Effector memory CD8-positive, alpha-beta T cell (primary cell): ENCODE measurements at places on chromosomes 1 and 21.

GRCh38 chr1:59229138-59229537, 67.8 kb upstream of the FGGY start:
- no peak for DNase-seq

- no peak for DNase-seq
Measured at GRCh38 chr1:203271962-203272632, 33.2 kb upstream of the BTG2 start.

GRCh38 chr1:206843626-206844025, 21.8 kb upstream of the IL20 start:
- DNase-seq, result no peak

DNA sequence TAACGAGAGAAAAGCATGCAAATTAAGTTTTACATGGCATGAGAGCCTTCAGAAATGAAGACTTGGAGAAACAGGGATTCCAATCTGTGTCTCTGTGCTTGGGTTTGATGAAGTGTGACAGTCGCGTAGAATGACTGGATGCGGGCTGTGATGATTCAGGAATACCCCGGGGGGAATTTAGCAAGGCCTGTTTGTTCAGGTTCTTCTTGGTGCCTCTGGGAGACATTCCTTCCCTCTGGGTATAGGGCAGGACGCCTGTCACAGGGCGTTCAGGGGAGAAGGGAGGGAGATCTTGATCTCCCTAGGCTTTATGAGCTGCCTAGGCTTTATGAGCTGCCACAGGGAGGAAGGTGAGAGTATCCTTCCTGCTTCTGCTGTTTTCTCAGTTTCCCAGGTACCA, 36.6 kb downstream of the DOP1B start:
- no peak for DNase-seq

GRCh38 chr1:36458910-36459309, 5.3 kb downstream of the MRPS15 start:
- DNase-seq, result no peak

DNA sequence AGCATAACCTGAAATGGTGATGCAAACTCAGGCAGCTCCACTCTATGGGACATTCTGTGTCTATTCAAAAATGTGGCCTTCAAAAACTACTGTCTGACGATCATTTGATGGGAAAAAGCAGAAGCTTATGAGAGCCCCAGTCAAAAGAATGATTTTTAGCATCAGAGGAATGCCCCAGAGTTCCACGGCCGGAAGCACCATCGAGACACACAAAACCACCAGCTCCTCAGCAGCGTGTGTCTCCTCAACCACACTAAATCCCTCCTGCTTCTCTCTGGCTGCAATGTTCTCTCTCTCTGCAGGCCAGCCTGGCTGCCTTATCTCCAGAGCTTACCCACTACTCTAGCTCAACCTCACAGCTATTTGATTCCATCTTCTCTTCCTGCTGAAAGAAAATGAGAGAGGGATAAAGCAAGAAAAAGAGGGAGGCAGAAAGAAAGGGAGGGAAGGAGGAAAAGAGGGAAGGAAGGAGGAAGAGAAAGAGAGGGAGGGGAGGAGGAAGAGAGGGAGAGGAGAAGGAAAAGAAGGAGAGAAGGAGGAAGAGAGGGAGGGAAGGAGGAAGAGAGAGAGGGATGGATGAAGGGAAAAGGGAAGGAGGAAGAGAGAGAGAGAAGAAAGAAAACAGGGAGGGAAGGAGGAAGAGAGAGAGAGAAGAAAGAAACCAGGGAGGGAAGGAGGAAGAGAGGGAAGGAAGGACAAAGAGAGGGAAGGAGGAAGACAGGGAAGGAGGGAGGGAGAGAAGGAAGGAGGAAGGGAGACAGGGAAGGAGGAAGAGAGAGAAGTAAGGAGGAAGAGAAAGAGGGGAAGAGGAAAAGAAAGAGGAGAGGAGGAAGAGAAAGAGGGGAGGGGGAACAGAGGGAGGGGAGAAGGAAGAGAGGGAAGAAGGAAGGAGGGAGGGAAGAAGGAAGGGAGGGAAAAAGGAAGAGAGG, 33.5 kb upstream of the LAPTM5 start:
- DNase-seq, result peak; percentile 21

GRCh38 chr1:43836267-43836951, 97.2 kb upstream of the ARTN start:
- peak; percentile 58 for DNase-seq

- no peak for DNase-seq
Measured at GRCh38 chr1:32874860-32875752, 4.4 kb upstream of the FNDC5 start.

DNA sequence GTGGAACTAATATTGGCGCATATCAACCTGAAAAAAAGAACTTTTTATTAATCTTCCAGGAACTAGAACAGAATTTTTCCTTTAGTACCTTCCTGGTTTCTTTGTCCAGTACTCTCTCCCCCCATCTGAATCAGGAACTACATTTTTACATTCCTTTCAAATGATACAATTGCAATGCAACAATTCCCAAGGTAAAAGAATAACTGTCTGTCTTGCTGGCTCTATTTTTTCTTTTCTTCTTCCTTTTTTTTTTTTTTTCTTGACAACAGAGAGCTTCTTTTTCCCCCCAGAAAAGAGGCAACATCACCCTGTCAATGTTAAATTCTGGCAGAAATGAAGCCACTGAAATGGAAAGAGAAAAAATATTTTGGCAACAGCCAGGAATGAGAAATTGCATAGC, 4.5 kb upstream of the CD101 start:
- no peak for DNase-seq

DNA sequence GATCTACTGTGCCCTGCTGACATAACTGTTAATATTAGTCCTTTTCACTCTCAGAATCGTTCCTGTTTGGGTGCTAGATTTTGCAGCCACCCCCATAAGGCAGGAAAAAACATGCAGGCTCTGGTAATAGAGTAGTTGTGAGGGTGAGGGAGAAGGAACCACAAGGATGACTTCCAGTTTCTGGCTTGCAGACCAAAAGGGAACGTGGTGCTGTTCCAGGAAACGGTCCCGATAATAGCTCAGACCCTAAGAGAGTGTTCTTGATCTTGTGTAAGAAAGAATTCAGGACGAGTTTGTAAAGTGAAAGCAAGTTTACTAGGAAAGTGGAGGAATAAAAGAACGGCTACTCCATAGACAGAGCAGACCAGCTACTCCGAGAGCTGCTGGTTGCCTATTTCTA, 50.7 kb upstream of the RHOU start:
- no peak for DNase-seq

DNA sequence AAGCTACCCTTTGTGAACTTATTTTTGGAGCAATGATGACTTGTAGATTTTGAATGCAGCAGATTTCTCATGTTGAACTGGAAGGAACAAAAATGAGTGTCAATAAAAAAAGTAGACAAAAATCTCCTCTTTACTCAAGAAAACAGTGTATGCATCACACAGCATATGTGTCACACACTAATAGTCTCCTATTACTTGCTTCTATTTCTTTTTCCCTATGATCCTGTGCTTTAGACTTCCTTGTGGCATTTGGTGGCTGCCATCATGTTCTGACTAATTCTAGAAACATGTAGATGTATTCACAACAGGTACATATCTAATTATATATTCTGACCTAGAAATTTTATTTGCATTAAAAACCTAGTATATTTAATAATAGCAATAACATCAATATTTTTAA, 14.3 kb downstream of the RC3H1 start:
- no peak for DNase-seq

DNA sequence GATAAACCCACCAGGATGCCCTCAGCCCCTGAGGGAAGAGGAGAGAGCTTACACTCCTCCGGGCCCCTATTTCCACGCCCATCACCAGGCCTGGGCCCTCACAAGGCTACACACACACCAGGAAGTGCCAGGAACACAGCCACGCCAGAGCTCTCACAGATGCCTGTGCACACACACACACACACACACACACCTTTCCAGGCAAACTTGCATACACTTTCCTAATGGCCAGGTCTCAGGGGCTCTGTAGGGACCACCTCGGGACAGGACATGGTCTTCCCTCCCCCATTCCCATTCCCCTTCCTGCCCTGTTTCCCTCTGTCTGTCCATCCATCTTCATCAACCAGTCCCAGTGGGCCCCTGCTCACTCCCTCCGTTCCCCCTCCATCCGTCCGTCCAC, 9.7 kb upstream of the EPHA2 start:
- DNase-seq, result no peak

GRCh38 chr1:164937291-164937690, 378.3 kb downstream of the PBX1 start:
- DNase-seq, result no peak

DNA sequence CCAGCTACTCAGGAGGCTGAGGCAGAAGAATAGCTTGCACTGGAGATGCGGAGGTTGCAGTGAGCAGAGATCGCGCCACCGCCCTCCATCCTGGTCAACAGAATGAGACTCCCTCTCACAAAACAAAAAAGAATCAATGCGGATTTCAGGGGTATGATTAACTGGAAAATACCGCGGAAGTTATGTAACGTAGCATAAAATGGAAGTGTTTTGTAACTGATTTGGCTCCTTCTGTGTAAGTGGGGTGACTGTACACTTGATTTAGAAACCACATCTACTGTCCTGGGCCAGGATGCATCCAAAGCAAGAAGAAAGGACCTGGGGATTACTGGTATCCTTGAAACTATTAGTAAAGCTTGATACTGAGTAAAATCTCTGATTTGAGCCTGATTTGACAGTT, 3.1 kb upstream of the VAMP4 start:
- no peak for DNase-seq

DNA sequence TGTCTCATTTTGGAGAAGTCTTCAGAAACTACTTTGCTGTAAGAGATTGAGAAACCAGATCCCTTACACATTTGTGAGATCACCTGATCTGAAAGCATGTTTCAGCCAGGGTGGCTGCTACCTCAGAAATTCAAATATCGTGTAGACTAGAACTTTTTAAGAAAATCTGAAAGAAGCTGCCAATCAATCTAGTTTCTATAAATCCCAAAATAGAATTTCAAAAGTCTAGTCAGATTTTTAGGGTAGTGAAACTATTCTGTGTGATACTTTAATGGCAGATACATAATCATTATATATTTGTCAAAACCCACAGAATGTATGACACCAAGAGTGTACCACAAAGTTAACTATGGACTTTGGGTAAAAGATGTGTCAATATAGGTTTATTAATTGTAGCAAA, 79.9 kb upstream of the PLPPR5 start:
- no peak for DNase-seq

DNA sequence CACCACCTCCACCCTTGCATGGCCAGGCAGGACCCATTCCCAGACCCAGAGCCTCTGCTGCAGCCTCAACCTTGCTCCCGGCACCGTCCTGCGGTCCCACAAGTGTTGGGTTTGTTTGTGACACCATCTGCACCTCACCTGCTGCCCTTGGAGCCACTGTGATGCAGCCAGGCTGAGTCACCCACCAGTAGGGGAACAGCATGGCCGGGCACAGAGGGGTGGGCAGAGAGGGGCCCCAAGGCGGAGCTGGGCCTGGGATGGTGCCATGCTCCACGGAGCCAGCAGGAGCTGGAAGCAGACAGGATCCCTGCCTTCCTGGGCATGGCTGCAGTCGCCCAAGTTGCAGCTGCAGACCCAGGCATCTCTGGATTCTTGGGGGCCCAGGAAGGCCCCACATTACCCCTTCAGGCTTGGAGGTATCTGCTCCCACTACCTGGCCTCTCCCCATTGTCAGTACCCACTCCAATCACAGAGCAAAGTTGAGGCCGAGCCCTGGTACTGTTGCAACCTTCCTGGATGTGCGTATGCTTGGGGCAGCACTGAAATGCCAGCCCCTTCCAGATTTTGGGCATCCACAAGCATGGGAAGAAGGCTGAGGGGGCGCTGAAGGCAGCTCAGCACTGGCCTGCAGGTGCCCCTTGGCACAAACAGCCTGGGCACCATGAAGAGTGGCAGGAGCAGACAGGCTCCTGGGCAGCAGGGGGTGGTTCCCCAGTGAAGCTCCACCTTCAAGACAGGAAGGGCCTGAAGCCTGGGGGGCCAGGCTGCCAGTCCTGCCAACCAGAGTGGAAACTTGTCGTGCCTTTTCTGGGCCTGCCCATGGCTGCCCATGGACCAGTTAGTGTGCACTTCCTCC, 172.8 kb downstream of the MATN1 start:
- DNase-seq, result no peak

- peak; percentile 8 for DNase-seq
Measured at GRCh38 chr1:107935396-107936064, 29.4 kb downstream of the VAV3 start.

DNA sequence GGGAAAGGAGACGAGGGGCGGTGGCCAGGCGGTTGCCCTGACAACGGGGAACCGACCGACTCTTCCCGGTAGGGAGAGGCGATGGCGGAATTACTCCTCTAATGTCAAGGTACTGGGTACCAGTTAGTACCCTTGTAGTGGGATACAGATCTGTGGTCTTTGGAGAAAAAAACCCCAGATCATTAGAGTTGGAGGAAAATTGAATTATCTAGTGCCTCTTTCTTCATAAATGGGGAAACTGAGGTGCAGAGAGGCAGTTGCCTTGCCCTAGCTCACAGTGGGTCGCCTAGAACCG, 545 bp upstream of the PEF1 start:
- no peak for DNase-seq

DNA sequence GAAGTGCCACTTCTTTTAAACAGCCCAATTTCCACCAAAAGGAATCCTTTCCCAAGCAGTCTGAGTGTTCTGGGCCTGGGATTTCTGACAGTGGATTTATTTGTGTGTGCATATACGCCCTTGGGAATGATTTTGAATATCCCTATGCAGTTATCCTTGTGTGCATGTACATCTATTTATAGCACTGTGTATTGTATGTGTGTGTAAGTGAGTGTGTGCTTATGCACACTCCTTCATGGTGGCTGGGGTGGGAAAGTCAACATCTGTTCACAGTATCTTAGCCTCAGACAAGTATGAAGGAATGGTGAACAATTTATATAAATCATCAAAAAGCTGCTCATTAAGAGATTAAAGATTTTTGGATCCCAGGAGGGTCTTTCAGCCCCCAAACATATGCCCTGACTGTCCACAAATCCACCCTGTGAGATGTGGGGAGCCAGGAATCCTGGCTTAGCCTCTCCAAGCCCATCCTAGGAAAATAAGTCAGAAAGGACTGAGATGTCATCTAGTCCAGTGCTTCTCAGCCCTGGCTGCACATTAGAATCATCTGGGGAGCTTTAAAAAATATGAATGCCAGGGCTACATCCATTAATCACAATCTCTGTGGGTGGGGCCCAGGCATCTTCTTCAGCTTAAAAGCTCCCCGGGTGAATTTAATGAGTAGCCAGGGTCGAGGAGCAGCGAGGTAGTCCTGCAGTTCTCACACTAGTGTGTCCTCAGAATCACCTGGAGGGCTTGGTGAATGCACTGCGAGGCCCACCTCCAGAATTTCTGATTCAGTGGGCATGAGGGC, 101.4 kb downstream of the PLXNA2 start:
- no peak for DNase-seq

GRCh38 chr1:162357681-162358266, 18.9 kb downstream of the SPATA46 start:
- no peak for DNase-seq

GRCh38 chr1:65866439-65866838, 73.7 kb downstream of the PDE4B start:
- DNase-seq, result no peak

GRCh38 chr1:186618401-186619170, 61.6 kb downstream of the PTGS2 start:
- no peak for DNase-seq

- no peak for DNase-seq
Measured at GRCh38 chr1:13793088-13793730, 93.2 kb downstream of the PRDM2 start.

GRCh38 chr21:46196733-46197132, 12.5 kb upstream of the SPATC1L start:
- DNase-seq, result no peak

GRCh38 chr1:230141021-230141648, 74.1 kb downstream of the GALNT2 start:
- DNase-seq, result no peak
